ENCODE measurements at places on chromosomes 5 and 9.
A peak's percentile ranks its signal among the peaks of the same experiment; 100 is the strongest.

DNA sequence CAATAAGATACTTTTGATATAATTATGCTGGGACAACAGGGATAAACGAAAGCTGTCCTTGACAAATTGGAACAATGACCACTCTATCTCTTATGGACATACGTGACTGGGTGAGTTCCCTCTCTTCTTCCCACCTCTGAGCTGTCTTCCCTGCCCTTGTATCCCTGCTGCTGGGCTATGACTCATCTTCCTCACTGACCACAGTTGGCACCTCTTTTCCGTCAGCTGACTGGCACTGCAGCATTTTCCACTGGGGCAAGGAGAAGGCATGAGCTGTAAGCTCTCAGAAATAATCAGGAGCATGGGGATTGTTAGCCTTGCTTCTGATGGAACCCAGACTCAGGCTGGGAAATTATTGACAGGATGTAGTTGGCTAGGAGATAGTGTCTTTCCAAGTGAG lies 48.7 kb downstream of the PCSK1 start:
- DNase-seq, result no peak

GRCh38 chr5:4295663-4296339 lies 700.2 kb downstream of the IRX1 start:
- DNase-seq, result no peak

DNA sequence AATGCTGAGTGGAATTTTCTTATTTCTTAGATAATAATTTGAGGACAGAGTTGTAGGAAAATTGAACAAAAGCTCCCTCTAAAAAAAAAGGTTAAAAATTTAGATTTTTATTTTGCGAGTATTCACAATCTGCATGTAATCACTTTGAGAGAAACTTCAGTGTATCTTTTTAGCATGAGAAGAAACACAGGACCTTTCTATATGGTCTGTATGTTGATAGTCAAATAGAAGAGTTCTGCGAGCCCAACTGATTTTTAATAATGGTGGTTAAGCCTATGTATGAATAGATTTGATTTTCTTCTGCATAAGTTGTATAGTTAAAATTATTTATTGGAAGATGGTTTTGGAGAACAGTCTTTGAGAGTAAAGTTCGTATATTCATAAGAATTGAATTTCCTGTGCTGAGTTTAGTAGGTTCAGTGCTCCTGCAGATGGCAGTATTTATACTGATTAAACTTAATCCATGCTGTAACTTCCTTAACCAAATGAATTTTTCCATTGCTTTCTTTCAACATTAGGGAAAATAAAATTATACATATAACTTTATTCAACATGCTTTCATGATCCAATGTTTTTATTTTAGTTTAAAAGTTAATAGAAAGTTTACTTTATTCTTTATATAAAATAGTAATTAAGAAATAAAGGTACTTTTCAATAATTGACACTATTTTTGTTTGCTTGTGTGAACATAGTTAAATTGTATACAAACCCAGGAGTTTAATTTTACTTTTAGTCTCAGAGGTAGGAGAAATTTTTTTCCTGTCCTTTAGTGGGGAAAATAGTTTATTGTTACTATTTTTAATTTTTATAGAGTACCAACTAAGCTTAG lies 19.6 kb downstream of the TCERG1 start:
- no peak for DNase-seq

- DNase-seq, result no peak
These were observed 270.8 kb downstream of the NTRK2 start for GRCh38 chr9:84940294-84940693.

- DNase-seq, result no peak
These were observed 52.0 kb downstream of the PDE6A start for GRCh38 chr5:149892594-149892993.

GRCh38 chr9:117091529-117091928 lies 323.3 kb downstream of the ASTN2 start:
- no peak for DNase-seq

- no peak for DNase-seq
These were observed 87.1 kb upstream of the PPP1R26 start for GRCh38 chr9:135392511-135392910.

GRCh38 chr9:5735072-5735471 lies 97.8 kb downstream of the ERMP1 start:
- DNase-seq, result no peak

DNA sequence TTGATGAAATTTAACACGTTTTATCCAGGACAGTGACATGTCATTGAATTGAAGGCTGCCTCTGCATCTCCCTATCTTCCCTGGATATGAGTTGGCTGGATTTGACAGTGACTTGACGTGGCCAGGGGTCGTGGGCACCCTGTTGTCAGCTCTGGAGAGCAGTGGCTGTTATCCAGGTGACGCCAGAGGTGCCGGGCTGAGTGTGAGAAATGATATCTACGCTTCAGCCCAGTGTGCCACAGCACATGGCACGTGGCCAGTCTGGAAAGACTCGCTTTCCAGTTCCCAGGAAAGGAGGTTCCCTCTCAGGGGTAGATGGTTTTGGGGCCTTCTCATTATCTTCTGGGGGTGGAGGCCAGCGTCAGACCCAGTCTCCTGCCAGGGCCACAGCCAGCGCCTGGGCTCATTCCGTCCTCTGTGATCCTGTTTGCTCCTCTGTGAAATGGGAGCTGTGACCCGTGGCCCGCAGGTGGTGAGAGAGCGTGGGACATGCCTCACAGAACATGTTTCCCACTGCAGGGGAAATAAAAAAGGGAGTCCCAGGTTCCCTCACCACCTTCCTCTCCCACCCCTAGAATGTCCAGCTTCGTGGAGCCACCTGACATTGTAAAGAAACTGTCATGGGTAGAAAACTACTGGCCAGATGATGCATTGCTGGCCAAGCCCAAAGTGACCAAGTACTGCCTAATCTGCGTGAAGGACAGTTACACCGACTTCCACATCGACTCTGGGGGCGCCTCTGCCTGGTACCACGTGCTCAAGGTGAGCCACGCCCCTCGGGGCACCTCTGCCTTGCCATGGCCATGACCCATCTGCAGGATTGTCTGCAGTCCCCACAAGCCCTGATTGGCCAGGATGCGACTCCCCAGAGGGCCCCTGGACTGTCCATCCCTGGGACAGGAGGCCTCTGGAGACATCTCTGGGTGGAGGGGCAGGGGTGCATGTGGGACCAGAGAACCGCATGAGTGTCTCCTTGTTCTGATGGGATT lies 76.5 kb downstream of the PHF2 start:
- DNase-seq, result no peak

DNA sequence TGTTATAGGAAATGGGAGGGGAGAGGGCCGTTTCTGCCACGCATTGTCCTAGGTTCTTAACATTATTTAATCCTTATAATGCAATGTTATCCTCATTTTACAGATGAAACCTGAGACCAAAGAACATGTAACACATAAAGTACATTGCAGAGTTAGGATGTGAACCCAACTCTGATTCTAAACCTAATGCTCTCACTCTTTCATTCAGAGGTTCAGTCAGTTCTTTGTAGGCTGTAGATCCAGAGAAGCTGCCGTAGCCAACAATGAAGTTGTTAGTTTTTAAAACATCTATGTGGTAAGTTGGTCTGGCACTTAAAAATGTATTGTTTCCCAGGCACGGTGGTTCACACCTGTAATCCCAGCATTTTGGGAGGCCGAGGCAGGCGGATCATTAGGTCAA lies 10.5 kb upstream of the PSMD5 start:
- no peak for DNase-seq

DNA sequence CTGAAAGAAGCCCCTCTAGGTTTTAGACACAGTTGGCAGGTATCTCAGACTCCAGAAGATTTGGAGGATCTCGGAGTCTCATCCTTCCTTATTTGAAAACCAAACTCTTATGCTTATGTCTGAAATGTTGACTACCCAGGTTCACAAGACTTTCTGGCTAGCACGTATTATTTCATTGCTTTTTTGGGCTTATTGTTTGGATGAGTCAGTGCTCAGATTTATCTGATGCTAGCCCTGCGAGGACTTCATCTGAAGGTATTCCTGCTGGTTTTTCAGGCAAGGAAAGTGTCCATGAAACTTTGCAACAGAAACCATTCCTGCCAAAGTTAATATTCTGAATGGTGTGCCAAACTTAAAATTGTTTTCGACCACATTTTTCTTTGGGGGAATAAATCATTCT lies 8.5 kb downstream of the OSTF1 start:
- no peak for DNase-seq

- DNase-seq, result no peak
These were observed 177.1 kb downstream of the GAPVD1 start for GRCh38 chr9:125438506-125439433.

DNA sequence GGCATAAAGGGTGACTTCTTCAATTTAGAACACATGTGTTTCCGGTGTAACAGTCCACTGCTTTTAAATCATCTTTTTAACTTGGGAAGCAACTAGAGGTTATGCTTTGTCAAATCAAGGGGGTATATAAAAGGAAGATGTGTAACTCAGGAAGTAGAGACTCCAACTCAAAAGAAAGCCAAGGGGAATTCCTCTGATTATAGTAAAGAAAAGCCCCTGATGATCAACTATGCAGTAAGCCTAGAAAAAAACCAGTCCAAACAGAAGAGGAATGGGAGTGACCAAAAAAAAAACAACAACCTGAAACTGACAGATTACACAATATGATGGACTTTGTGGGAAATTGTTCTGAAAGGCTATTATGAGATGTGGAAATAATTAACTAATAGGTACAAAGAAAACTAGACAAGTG lies 90.3 kb downstream of the AK8 start:
- no peak for DNase-seq

- no peak for DNase-seq
These were observed 18.8 kb upstream of the FANCC start for GRCh38 chr9:95336281-95336680.

DNA sequence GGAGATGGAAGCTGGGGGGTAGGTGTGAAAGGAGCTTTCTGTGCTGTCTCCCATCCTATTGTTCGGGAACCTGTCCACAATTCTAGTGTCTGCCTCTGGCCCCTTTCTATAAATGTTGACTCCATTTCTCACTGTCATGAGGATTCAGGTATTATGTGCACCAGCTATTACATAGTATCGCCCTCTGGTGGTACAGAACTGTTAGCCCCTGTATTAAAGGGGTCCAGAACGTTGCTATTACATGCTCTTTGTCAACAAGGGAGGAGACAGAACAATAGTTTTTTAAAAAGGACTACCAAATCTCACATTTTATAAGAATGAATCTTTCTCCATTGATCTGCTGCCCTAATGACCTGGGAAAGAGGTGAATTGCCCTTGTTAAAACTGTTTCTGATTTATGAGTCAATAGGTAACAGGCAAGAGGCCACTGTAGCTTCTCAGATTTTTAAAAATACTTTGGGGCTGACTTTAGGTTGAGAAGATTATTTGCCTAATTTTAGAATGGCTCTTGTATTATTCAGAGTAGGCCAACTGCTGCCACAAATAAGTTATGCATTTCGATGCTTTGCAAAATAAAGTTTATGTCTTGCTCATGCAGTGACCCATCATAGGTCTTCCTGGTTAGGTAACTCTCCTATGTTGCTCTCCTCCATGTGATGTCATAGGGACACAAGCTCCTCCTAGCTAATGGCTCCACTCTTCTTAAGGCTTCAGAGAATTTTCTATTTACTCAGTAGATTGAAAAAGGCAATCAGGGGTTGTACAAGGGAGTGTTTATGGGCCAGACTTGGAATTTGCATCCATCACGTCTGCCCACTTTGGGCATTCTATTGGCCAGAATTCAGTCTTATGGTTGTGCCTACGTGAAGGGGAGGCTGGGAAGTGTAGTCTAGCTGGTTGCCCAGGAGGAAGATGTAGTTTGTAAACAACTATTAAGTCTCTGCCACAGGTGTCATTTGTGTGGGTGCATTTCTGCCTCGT lies 20.8 kb downstream of the DCANP1 start:
- no peak for DNase-seq

DNA sequence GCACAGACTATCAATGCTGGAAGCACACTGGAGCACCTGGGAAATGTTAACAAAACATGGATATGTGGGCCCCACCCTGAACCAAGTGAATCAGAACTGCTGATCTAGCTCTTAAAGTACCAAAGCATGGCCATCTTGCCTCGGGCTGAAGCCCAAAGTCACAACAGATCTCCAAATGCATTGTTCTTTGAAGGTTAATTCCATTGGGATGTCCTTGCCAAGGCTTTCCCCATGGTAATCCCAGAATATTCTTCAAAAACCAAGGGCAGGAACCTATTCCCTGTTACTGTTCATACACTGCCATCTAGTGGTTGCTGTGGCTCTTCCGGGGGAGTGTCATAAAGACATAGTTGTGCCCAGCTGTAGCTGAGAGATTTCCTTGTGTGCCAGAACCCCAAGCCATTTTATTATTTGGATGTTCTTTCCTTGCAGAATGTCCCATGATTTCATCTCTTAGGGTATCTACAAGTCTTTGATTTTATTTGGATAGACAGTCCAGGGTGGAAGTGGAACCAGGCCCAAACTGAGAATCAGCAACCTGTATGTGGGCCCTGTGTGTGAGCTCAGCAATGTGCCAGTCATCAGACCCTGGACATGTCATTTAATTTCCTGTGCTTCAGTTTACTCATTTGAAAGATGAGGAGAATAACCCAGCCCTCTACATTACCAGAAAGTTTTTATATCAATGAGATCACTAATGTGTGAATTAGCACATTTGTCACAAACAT lies 290.0 kb downstream of the ACTL7B start:
- DNase-seq, result peak; percentile 16

GRCh38 chr5:17178373-17178675 lies 39.1 kb upstream of the BASP1 start:
- DNase-seq, result no peak

DNA sequence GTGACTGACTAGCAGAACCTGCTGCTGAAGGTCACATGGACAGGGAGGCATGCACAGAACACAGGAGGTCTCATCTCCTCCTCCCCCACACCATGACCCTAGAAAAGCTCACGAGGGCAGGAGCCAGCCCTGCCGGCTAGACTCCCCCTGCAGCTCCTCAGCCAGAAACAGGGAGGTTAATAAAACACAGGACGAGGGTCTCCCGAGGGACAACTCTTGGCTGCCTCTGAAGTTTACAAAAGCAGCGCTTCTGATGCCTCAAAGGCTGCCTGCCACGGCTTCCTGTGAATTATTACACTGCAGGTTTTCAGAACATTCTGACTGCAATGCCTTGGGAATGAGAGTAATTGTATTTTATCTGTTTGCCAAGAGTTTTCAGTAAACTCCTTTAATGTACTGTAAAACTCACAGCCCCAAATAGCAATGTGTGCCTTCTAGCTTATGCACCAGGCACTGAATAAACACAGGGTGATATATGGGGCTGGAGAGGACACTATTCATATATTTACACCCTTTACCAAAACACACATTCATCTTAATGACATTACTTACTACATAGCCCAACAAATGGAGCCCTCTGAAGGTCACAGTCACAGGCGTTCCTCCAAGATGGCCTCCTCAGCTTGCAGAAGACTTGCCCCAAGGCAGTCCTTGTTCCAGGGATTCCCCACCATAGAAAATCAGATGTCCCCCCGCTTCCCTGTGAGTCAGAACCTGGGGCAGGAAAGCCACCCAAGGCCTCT lies 83.7 kb downstream of the C5orf15 start:
- no peak for DNase-seq

GRCh38 chr9:137273611-137274320 lies 3.8 kb upstream of the TOR4A start:
- DNase-seq, result peak; percentile 89

- DNase-seq, result no peak
These were observed 36.4 kb upstream of the ZFAND5 start for GRCh38 chr9:72401396-72401795.

Data from NCI-H510A (cell line).